ENCODE measurements at places on chromosomes 3 and 15.

DNA sequence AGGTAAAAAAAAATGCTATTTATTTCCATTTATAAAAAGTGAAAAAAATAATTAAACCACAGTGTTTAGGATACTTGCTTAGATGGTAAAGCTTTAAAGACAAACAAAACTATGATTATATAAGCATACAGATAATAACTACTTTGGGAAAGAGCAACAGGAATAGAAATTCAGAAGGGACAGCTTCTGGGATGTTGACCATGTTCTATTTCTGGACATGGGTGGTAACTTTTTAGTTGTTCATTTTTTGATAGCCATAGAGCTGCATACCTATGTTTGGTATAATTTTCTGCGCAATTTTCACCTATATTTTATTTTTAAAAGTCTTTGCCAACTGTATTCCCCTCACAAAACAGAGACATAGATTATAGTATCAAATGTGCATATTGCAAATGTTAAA is 572.0 kb upstream of the NR2F2 start:
- no peak for DNase-seq

DNA sequence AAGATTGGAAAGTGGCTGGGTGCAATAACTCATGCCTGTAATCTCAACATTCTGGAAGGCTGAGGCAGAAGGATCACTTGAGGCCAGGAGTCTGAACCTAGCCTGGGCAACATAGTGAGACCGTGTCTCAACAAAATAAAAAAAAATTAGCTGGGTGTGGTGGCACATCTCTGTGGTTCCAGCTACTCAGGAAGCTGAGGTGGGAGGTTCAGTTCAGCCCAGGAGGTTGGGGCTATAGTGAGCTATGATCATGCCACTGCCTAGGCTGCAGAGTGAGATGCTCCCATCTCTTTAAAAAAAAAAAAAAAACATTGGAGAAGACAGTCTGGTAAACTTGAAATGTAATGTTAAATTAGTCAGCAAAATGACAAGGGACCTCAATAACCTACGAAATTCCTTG is 57.9 kb downstream of the STAG1 start:
- no peak for DNase-seq

DNA sequence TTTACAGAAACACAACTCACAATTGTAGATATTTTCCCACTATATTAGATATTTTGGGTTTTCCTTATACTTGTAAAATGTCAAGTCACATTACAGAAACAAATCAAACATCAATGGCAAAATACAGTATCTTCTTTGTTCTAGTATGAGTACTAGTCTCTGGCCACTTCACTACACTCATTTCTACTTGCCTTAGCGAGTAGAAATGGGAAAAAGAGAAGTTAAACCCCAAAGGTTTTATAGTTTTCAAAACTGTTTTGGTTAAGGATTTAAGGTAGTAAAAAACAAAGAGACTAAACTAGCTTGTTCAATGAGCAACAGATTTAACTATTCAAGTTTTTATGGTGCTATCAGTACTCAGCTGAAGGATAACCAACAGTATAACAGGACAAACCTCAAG is 81.7 kb downstream of the BTD start:
- no peak for DNase-seq

- DNase-seq: no peak
Measured at GRCh38 chr3:119324899-119325298, 30.7 kb downstream of the ARHGAP31 start.

- DNase-seq: no peak
Measured at GRCh38 chr3:32113981-32114545, 7.6 kb downstream of the GPD1L start.

GRCh38 chr3:99780749-99781148 is 36.9 kb upstream of the CMSS1 start:
- no peak for DNase-seq

Measured in kidney glomerular epithelial cell (primary cell).